Esophagus muscularis mucosa (tissue), 4 donors: ENCODE measurements at places on chromosomes 3 and 15. TPM values are rescaled to one million over a fixed set of nuclear protein-coding genes. Genes with fewer than 3 reads are reported as not detected.

DNA sequence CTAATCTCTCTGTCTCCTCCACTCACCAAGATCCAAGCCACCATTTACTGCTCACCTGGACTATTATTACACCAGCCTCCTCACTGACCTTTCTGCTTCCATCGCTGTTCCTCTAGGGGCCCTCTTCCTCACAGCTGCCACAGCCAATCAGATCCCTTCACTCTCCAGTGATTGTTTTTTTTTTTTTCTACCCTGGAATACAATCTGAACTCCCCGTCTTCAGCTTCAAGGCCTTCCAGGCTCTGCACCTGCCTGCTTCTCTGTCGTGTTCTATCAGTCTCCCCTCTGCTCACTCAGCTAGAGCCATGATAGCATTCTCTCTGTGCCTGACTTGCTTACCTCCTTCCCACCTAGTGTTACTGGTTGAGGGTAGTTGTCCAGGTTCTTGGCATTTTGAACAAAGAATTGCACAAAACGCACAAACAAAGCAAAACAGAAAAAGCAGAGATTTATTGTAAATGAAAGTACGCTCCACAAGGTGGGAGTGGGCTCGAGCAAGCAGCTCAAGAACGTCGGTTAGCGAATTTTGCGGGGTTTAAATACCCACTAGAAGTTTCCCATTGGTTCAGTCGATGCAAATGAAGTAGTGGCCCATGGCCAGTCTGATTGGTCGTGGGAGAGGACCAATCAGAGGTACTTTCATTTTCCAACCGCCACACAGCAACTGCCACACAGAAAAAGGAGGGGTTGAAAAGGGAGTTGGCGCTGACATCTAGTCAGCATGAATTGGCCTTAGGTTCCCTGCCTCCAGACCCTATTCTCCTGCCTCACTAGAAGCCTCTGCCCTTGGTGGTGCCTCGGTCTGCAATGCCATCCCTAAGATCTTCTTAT lies 188.9 kb downstream of the TLE3 start:
- no peak for DNase-seq
- H3K4me3 ChIP-seq, result no peak overlapping the region
- H3K4me1 ChIP-seq, result no peaks in the 10 kb centered on the region
- H3K27ac ChIP-seq, result no peak overlapping the region
- no peaks in the 10 kb centered on the region for H3K27me3 ChIP-seq

DNA sequence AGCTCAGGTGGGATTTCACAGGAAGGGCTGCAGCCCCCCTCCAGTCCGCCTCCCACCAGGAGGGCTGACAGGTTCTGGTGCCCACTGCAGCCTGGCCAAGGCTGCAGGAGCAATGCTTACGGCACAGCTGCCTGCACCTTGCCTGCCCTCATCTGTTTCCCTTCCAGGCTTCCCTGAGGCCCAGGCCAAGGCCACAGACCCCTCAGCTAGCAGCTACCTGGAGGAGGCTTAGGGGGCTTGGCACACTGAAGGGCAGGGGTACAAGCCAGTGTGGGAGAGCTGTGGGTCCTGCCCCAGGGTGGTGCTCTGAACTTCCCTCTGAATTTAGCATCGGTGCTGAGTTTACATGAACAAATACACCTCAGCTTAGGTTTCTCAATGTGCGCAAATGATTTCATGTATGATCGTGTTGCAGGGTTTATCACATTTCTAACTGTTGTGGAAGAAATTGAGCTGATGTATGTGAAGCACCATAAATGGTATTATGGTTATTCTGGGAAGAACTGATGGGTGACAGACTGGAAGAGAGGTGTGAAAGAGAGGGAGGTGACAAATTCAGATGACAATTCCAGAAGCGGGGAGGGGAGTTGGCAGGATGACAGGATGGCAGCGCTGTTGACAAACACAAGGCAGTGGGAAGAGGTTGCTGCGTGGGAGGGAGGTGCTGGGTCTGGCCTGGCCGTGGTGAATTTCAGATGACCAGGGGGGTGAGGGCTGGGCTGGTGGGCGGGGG lies 6.1 kb downstream of the RHCG start:
- no peaks in the 10 kb centered on the region for H3K4me1 ChIP-seq
- no peaks in the 10 kb centered on the region for H3K36me3 ChIP-seq
- no peak for DNase-seq
- no peak overlapping the region for H3K27ac ChIP-seq

DNA sequence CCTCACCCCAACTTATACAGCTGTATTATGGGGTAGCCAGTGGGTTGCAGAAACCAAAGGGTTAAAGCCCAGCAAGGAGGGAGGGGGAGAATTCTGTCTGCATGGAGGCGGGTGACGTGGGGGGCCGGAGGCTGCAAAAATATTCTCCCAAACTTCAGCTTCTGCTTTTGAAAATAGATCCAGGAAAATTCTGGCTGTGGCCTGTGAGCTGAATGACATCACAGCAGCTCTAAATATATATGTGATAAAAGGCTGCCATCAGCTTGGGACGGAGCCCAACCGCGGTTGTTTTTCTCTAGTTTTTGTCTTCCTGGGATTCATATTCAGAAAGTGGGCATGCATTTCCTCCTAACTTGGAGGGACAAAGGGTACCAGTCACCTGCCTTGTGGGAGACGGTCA lies 27.6 kb downstream of the MAPKAPK3 start:
- H3K4me1 ChIP-seq, result peaks cover 26% of the 10 kb centered on the region
- no peak for DNase-seq
- H3K36me3 ChIP-seq, result peaks cover 76% of the 10 kb centered on the region
- no peak overlapping the region for H3K4me3 ChIP-seq

Gene CCR8
- not detected for total RNA-seq
